ENCODE measurements at places on chromosomes 2 and 18.

- DNase-seq, result no peak
Observed at GRCh38 chr2:219699440-219699821, 72.0 kb downstream of the SLC4A3 start.

GRCh38 chr2:118061135-118061955 is 26.9 kb upstream of the INSIG2 start:
- no peak for DNase-seq

DNA sequence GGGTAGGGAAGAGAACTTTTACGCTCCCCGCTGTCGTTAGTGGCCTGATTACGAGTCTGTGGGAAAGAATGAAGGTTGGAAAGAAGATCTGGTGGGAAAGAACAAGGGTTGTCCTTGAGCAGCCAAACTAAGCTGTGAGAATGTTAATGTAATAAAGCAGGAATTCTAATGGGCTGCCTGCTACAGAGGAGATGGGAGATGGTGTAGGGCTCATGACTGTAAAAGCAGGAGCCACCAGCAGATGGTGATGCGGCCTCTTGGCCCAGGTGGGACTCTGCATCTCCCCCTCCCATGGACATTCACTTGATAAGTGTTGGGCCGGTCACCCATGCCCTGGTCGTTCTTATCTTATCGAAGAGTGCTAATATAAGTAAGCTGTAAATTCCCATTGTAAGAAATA is 150.0 kb downstream of the NEDD4L start:
- DNase-seq, result no peak

- DNase-seq, result no peak
Observed at GRCh38 chr18:44450226-44450625, 230.5 kb upstream of the SETBP1 start.

GRCh38 chr2:227164763-227165291 is 403 bp downstream of the COL4A3 start:
- DNase-seq, result no peak

DNA sequence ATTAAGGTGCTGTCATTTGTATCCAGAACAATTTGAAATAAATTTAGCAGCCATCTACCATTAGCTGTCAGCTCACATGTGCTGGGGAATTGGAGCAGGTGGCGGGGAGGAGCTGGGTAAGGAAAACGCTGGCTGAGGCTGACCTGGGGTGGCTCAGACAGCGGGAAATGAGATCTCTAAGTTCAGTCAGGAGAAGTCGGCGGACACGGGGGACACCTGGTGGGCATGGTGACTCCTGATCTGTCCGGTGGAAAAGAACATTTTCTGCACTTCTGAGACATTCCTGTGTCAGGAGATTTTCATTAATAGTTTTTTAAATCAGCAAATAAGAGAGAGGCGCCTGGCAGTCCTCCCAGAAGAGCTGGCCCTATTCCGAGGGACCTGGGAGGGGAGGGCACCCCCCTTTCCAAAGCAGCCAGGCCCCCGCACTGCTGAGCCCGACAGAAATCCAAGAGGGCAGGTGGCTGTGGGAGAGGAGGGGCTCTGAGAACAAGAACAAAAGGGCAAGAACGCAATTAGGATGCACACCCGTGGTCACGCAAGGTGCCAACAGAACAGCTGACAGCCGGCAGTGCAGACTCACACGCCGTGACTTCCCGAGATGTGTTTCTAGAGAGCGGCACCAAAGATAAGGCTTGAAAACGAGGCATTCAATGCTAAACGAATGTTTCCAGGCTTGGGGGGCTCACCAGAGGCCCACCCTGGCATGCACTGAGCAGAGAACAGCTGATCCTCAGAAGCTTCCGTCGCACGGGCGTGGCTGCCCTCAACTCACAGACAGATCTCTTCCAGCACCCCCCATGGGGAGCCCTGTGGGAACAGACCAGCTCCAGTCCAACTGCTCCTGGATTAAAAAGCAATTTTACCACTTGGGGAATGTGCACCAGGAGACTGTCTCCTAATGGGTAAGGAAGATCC is 26.4 kb downstream of the SLC66A2 start:
- no peak for DNase-seq

DNA sequence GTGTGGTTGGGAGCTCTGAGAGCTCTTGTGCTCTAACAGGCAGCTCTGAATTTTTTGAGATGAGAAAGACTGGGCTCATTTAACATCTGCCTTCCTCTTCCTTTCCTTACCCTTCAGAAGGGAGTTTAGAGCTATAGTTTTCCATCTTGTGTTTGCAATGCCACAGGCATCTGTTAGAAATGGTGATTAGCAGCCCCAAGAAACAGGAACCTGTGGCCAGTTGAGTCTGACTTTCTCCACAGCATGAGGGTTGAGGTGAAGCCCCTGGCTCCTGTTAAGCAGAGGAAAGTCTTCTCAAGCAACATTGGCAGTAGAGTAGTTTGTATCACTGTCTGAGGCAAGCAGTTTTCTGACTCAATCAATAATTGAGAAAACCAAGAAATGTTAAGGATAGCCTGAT is 577.4 kb downstream of the ZEB2 start:
- no peak for DNase-seq

DNA sequence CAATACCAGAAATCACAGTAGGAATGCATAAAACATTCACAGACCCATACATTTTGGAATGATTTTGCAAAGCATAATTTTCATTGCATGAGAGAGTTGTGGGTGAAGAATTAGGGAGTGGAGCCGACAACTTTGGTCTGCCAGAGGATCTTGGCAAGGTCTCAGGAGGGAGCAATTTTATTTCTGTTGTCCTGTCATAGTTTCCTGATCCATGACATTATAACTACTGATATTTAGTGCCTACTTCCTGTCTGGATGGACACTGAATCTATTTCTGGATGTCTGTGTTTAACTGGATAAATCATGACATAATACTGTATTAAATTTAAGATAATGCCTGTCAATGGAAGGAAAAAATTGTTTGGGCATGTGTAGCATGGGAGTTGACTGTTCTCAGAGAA is 2.4 kb downstream of the ITGA4 start:
- no peak for DNase-seq

- no peak for DNase-seq
Observed at GRCh38 chr2:238024986-238025385, 35.8 kb upstream of the SCLY start.

- DNase-seq, result no peak
Observed at GRCh38 chr18:76573325-76574025, 78.4 kb upstream of the ZNF516 start.

- DNase-seq, result no peak
Observed at GRCh38 chr2:218043100-218043499, 26.0 kb upstream of the RUFY4 start.

GRCh38 chr18:61651145-61651879 is 241.5 kb downstream of the RNF152 start:
- DNase-seq, result no peak

DNA sequence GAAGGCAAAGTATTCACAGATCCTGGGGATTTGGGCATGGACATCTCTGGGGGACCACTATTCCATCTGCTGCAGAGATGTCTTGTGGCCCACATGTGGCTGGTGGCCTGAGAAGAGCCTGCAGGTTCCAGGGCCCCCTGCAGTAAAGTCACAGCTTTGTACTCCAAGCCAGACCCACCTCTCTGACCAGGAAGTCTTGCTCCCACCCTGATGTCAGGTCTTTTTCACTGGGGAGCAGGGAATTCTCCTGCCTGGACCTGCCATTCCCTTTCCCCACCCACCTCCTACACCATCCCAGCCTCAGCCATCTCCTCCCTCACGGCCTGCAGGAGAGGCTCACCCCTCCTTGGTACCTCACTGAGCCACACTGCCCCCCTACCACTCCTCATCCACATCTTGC is 211.8 kb downstream of the SMAD2 start:
- no peak for DNase-seq

- no peak for DNase-seq
Observed at GRCh38 chr2:114742245-114742644, 299.8 kb downstream of the DPP10 start.

GRCh38 chr18:25289001-25289631 is 62.9 kb downstream of the ZNF521 start:
- no peak for DNase-seq

GRCh38 chr2:60499651-60500265 is 53.7 kb downstream of the BCL11A start:
- DNase-seq, result no peak

DNA sequence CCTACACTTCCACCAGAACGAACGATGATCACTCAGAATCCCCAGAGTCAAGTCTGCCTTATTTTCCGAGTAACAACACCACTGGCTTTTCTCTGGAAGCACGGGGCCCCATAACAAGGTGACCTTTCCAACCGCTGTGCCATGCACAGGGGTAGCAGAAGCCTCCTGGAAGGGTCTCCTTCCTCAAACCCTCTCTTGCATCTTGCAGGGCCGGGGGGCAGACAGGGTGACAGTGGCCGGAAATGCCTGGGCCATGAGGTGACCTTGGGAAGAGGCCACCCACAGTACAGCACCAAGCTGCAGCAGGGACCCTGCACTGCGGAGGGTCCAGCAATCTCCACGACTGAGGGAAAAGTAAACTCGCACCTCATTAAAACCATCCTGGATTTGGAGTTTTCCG is 108.5 kb downstream of the PXDN start:
- no peak for DNase-seq

DNA sequence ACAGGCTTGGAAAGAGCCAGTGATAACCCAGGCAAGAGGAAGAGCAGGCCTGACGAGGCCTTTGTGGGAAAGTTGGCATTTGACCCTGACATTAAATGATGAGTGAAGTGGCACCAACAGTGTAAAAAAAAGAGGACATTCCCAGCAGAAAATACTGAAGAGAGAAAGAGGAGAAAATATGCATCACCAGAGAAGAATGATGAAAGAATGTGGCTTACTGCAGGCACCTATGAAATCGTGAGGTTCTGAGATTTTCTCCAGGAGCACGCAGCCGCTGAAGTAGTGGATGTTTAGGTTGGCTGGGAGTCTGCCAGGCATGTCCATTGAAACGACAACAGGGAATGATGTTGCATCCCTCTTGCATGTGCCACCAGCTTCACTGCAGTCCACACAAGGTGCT is 13.8 kb downstream of the EHD3 start:
- no peak for DNase-seq

DNA sequence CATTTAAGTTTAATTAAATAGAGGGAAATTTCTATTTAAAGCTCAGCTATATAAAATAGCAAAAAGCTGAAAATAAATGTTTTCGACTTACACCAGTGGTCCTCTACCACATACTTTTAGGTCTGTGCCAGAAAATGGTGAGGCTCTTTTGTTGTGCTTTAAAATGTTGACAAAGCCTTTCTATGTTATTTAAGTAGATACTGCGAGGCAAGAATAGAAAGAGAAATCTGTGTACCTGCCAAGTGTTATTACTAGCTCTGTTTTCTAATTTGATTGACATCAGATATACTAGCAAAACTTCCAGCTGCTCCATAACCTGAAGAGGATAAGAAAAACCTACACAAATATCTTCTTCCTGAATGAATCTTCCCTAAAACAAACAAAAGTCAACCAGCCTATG is 53.6 kb downstream of the LPIN2 start:
- DNase-seq, result no peak

DNA sequence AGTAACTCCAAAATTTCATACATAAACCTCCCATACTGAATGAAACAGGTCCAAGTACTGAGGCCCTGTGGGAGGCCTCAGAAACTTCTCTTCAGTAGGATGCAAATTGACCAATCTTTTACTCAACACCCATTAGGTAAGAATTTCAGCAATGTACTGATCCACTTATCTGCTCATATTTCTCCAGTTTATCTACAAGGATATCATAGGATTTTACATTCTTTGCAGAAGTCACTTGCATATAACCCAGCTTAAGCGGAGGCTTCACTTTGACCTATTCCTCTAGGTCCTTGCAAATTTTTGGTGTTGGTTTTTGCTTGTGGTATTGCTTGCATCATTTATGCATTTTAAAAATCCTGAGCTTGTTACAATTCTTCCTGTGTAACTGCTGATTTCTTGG is 28.8 kb upstream of the SLC3A1 start:
- no peak for DNase-seq

DNA sequence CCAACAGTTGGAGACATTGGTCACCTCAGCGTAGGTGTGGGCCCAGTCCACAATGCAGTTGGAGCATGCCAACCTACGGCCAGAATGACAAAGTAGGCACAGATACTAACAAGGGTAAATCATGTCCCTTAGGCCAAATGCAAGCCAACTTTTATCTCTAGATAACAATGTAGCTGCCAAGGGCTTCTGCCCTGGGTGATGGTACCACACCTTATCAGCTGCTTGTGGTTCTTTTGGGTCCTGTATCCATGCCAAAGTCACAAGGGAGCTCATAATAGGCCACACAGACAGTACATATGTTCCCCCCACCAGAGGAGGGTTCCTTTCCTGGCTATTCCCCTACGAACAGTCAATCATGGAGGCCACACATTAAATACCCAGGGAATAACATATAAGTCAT is 19.1 kb downstream of the PHOSPHO2 start:
- no peak for DNase-seq

GRCh38 chr18:36271153-36271552 is 26.4 kb upstream of the FHOD3 start:
- no peak for DNase-seq

DNA sequence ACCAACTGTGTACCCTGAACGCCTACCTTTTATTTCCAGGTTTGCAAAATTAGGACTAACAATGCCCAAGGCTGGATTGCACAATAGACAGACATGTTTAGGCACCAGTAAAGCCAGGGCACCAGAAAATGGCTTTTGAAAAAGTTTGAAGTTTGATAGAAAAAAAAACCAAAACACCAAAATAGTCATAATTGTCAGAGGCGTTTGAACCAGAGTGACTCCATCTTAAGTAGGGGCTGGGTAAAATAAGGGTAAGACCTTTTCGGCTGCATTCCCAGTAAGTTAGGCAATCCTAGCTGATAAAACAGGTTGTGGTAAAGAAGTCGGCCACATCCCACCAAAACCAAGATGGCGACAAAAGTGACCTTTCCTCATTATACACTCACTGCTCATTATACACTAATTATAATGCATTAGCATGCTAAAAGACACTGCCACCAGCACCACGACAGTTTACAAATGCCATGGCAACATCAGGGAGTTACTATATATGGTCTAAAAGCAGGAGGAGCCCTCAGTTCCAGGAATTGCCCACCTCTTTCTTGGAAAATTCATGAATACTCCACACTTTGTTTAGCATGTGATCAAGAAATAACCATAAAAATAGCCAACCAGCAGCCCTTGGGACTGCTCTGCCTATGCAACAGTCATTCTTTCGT is 105.1 kb upstream of the MSH2 start:
- no peak for DNase-seq

DNA sequence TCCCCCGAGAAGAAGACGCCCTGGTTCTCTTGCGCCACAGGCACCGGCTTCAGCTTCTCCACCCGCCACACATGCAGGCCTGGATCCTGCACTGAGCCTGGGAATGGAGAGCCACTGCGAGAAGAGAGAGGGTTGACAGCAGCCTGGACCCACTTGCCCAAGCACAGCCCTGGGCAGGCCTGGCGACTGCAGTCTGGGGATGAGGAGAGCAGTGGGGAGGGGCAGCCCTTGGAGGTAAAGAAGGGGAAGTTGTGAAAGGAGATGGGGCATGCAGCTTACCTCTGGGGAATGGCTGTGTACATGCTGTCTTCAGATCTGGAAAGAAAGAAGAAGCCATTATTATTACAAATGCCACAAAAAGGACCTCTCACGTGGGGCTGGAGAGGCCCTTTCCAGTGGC is 8.3 kb downstream of the CAPG start:
- DNase-seq, result no peak

GRCh38 chr2:145495590-145495989 is 975.7 kb upstream of the ZEB2 start:
- no peak for DNase-seq
